ENCODE measurements at places on chromosomes 4 and X.

GRCh38 chrX:79182071-79182470 is 37.6 kb downstream of the GPR174 start:
- DNase-seq = no peak

DNA sequence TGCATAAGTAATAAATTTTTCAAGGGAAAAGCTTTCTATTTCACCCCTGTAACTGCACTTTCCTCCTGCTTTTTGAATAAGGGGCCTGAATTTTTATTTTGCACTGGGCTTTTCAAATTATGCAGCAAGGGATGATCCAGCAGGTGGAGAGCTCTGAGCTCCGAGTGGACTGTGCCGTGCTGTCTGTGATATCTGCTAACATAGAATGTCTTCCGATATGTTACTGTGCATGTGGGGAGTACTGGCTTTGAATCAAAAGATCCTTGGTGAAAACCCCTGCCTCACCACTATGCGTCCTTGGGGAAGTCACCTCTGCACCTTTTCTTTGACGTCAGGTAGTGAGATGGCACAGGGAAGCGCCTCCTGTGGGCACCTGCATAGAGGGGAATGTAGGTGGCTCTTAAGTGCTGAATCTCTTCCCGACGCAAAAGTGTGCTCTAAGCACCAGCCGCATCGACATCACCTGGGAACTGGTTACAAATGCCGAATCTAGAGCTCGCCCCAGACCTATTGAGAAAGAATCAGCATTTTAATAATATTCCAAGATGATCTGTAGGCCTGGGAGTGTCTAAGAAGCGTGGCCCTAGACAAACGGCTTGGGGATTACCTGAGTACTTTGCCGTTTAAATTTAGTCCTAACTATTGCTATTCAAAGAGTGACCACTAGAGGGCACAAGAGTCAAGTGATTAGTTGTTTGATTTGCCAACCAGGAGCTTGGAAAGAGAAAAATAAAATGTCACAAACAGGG is 19.2 kb upstream of the WFS1 start:
- peak; percentile 10 for DNase-seq

DNA sequence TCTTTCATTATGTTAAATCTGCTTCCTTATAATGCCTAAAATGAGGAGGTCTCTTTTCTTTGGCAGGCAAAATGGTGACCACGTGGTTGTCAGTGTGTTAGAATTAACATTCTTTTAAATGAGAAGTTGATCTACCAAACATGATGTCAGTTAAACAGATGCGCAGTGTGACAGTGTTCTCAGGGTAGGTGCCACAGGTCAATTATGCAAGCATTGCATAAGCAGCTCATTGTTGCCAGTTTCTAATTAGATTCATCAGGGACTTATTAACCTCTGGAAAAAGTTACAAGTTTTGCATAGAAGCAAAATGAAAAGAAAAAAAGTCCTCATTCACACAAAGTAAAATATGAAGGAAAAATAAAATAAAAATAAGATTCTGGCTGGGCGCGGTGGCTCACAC is 324.1 kb upstream of the GALNT7 start:
- no peak for DNase-seq

DNA sequence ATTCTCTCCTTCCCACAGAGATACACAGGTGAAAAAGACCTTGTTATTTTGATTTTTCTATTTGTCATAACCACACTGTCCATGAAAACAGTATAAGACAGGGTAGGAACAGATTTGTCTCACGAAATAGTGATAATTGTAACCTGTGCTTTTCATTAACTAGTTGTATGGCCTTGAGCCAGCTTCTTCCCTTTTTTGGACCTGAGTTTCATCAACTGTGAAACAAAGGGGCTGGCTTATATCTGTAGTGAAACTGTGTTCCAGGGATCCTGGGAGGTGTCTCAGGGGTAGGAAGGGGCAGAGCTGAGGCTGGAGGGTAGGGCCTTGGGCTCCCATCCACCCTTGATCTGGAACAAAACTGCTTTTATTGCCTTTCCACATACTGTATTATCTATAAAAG is 50.9 kb downstream of the MED28 start:
- no peak for DNase-seq

- DNase-seq = no peak
Measured at GRCh38 chr4:123433573-123433972, 37.0 kb downstream of the SPRY1 start.

- DNase-seq = no peak
Measured at GRCh38 chr4:102809190-102809589, 18.2 kb downstream of the UBE2D3 start.

- DNase-seq = no peak
Measured at GRCh38 chrX:39888730-39889129, 209.0 kb downstream of the BCOR start.

GRCh38 chr4:123443401-123444289 is 47.0 kb downstream of the SPRY1 start:
- no peak for DNase-seq

DNA sequence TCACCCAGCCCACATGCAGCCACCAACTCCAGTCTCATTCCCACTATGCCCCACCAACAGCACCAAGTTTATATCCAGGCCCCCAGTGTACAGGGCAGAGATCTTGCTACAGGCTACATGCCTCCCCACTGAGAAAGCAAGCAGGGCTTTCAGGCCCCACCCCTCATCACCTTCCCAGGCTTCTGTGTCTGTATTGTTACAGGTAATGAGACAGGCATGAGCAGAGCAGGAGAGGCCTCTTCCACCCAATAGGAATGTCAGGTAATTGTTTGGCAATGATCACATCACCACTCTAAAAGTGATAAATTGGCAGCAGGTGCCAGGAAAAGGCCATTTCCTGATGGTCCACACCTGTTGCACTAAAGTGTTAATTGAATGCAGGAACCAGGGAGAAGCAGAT is 102.5 kb downstream of the ZNF518B start:
- DNase-seq = no peak

Data from activated CD4-positive, CD25-positive, alpha-beta regulatory T cell treated with anti-CD3 and anti-CD28 coated beads, Interleukin-2, amount 50 U/mL, for 16 hours (primary cell).